NCI-H1694 treated with DMSO at 0.1 percent for 48 hours (cell line): ENCODE measurements at places on chromosomes 1 and 21.
A peak's percentile ranks its signal among the peaks of the same experiment; 100 is the strongest.

DNA sequence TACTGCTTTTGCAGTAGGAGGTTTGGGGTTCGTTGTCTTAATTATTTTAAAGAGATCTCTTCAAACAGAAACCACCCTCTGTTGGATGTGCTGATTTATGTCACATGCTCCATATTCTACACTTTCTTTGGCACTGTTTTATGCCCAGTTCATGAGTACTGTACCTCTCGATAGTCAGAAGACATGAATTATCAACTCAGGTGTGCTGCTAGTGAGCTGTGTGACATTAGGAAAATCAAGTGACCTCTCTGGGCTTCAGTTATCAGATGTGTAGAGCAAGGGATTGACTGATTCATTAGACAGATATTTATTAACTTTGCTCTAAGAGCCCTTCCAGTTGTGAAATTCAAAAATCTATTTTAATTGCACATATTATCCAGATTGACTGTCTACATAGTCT, 2.1 kb upstream of the AHCTF1 start:
- no peak for DNase-seq

- no peak for DNase-seq
These were observed 26.4 kb upstream of the UTS2 start for GRCh38 chr1:7879228-7879627.

- DNase-seq: no peak
These were observed 30.1 kb upstream of the PLD5 start for GRCh38 chr1:242554577-242554976.

DNA sequence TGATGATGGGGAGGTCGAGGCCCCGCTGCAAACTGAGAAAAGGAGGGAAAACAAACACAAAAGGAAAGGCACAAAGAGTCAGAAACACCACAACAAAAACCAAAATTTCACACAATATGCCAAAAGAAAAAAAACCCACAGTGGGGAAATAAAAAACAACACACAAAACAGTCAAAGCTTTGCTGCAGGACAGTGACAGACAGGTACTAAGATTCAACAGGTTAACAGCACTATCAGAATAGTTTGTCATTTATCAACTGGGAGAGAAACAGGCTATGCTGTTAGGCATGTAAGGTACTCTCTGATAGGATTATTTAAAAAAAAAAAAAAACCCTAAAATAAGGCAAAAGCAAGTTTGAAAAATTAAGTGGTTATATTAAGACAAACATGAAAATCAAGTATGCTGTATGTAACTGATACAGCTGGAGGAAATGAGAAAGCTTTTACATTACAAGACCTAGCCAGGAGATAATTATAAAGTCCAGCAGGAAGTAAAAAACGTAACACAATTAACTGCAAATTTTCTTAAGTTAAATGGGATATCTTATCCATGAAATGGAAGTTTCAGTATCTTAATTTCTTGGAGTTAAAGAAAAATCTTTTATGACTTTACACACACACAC, 179.0 kb downstream of the EIF4G3 start:
- no peak for DNase-seq

GRCh38 chr21:18249672-18250071, 5.0 kb downstream of the CHODL start:
- DNase-seq: peak; percentile 68

DNA sequence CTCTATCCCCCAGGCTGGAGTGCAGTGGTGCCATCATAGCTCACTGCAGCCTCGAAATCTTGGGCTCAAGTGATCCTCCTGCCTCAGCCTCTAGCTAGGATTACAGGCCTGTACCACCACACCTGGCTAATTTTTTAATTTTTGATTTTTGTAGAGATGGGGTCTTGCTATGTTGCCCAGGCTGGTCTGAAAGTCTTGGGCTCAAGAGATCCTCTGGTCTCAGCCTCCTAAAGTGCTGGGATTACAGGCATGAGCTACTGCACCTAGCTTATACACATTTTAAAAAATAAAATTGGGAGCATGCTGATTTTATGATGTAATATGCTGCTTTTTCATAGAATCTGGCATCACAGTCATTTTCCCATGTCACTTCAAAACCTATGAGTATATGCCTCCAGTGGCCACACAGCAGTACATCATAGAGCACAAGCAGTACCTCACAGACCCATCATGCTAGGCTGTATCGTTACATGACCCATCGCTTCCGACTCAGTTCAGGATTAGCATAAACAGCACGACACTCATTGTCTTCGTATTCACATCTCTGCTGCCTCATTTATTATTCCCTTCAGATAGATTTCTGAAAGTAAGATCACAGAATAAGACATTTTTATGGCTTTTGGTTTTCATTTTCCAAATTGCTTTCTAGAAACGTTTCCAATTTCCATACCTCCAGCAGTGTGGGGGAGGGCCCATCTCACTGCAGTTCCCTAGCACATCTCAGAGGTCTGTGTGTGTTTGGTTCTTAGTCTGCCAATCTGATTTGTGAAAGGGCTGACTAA, 35.9 kb upstream of the CCSAP start:
- DNase-seq: no peak

- DNase-seq: no peak
These were observed 15.0 kb downstream of the DHCR24 start for GRCh38 chr1:54872036-54872331.

DNA sequence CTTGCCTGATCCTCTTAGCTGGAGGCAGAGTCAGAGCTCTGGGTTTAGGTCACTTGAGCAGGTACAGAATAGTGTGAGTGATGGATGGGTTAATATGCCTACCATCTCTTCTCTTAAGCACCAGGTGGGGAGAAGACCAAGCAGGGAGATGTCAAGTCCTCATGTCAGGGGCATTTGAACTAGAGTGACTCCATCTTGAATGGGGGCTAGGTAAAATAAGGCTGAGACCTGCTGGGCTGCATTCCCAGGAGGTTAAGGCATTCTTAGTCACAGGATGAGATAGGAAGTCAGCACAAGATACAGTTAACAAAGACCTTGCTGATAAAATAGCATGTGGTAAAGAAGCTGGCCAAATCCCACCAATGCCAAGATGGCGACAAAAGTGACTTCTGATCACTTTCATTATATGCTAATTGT, 77.4 kb upstream of the BTG3 start:
- no peak for DNase-seq

GRCh38 chr1:112678605-112679004, 4.1 kb downstream of the MOV10 start:
- no peak for DNase-seq
